Right renal pelvis (tissue), 4 donors: ENCODE measurements at places on chromosomes 1 and 21.

DNA sequence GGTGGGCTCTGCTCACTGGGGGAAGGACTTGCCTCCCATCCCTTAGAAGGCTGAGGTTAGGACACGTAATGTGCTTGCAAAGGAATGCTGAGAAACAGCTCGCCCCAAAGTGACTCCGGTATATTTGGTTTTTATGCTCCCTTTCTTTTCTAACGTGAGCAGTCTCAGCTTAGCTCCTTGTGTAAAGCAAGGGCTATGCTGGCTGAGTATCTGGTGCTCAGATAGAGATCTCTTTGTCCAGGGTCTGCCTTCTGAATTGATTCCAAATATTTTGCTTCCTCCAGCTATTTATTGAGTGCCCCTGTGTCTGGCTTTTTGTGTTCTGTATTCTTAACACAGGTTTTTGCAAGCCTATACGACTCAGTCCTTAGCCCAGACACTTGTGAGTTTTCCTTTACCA is 94.5 kb upstream of the ARTN start:
- DNase-seq: no peak

DNA sequence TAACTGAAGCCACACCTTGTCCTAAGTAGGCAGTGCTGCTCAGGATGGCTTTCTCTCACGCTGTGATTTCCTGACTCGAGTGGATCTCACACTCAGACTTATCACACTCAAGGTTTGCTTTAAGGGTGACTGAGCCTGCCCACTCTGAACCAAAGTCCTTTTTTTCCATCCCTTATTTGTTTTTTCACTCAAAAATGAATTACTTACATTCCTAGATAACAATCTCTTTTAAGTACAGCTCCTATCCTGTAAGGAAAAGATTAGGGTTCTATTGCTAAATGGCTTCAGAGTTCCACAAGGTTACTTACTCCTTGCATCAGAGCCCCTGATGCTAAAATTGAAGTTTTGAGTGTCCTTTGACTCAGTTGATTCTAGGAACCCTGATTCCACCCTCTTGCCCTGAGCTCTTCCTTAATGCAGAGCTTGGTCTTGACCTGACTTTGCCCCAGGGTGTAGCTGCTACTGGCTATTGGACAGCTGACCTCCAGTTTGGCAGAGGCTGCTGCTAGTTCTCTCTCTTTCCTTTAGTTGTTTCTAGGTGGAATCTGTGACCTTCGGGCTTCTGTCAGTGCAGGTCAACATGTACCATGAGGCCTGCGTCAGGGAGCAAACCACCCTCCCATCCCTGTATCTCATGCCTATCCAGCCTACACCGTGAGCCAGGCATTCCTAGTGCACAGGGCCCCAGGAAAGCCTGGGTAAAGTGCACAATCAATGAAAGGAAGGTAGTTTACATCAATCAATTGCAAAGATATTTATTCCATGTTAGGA is 80.1 kb upstream of the CD55 start:
- DNase-seq: no peak

DNA sequence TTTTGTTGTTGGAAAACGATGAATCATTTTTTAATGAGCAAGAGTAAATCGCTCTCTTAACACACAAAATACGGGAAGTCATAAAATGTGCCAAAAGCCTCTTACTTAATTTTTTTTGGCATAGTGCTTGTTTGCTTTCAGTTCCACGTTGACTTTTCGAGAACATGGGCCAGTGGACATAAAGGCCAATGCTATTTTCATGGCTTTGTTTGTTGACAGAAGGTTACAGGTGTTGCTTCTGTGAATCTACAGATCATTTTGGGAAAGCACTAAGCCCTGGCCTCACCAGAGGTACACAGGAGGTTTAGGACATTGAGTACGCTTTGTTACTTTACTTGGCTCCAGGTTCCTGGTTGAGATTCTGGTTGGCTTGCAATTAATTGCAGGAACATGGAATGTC is 199.4 kb upstream of the HMCN1 start:
- no peak for DNase-seq

DNA sequence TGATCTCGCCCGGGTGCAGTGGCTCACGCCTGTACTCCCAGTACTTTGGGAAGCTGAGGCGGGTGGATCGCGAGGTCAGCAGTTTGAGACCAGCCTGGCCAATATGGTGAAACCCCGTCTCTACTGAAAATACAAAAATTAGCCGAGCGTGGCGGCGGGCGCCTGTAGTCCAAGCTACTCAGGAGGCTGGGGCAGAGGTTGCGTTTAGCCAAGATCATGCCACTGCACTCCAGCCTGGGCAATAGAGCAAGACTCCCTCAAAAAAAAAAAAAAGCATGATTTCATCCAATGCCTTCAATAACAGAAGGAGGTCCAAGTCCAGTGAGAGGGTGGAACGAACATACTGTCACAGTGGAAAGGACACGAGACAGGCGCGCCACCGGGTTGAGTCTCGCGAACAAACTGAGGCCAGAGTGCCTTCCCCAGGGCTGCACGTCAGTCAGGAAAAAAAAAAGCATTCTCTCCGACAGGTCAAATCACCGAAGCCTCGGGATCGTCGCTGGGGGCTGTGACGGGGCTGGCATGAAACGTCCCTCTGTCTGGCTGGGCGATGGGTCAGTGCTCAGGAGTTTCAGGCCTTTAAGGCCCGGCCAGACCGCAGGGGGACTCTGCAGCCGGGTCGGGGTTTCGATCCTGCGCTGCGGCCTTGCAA is 8.4 kb upstream of the CROCC start:
- DNase-seq: no peak

- DNase-seq: no peak
These were observed 1.3 kb upstream of the TRABD2B start for GRCh38 chr1:47998396-47998990.

DNA sequence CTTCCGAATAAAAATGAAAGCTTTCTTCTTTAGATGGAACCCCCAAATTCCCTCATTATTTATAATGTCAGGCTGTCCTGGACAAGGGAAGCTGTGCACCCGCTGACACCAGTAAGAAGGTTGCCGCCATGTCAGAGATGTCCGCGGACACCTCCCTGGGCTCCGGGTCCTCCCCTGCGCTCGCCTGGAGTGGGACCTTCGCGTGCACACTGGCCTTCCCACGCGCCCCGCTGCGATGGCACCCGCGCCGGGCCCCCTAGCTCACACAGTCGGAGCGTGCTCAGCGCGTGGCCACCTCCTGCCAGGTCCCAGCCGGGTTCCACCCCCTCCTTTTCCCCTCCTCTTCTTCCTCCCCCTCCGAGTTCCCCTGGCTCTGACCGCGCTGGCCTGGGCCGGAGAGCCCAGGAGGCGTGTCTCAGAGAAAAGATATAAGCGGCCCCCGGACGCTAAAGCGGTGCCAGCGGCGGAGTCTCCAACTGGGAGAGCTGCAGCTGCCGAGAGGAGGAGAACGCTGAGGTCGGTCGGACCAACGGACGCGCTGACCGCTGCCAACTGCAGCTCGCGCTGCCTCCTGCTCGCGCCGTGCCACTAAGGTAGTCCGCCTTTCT is at the start of gene G0S2:
TSS of gene G0S2 (plus strand) at position 456 of the 608 bp plus-strand sequence. CDS start 273 bp downstream, outside the sequence.
- DNase-seq: peak; percentile 20

DNA sequence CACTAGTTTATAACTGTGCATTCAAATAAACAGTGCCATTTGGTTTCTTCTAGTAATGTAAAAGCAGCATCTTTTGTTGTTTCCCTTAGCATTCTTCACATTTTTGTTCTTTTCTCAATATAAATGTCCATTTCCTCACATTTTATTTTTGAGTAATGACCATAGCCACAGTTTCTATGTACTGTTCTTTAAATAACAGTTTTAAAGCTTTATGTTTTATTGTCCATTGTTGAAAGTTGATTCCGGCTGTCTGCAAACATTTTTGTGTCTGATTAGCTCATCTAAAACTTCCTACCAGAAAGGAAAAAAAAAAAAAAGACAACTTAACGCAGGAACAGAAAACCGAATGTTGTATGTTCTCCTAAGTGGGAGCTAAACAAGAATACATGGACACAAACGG is 139.7 kb downstream of the MAGI3 start:
- DNase-seq: no peak

DNA sequence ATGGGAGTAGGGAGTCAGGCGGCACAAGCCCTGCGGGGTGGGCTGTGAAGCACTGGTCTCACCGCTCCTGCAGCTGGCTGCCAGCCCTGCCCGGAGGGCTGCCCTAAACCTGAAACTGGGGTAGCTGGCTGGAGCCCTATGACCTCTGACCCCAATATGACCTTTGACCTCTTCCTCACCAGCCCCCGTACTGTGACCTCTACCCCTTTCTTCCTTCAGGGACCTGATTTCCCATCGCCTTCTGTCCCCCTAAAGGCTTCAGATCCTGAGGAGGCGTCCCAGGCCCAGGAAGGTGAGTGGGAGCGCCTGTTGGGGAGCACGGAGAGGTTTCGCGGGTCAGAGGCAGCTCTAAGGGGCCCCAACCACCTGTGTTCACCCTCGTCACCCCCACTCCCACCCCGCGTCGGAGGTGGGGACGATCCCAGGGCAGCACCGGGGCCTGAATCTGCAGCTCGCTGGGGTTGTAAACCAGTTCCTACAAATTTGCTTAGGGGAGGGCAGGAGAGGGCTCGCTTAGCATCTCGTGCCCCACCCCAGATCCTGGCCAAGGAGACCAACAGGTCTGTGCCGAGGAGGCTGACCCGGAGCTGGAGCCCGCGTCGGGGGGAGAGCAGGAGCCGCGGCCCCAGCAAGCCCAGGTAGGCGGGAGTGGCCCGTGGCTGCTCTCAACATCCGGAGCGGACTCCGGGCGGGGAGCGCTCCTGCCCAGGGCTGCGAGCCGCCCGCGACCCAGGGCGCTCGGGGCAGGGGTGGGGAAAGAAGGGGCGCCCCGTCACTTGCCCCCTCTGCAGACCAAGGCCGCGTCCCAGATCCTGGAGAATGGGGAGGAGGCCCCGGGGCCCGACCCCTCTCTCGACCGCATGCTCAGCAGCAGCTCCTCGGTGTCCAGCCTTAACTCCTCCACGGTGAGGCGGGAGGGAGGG is 7.3 kb downstream of the SYTL1 start:
- no peak for DNase-seq

DNA sequence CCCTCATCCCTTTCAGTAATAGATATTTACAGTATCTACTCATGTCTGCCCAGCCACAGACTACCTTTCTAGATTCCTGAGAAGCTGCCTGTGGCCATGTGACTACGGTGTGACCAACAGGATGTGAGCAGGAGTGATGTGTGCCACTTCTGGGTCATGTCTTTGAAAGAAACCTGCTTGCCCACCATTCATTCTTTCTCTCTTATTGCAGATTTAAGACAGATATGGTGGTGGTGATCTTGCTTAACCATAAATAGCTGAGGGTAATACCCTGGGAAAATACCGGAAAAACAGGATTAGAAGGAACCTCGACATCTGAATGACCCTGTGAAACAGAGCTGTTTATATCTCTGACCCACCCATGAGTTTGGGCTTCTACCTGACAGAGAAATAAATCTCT is 41.6 kb upstream of the GUCA2A start:
- no peak for DNase-seq

GRCh38 chr1:119220991-119221390 is 80.5 kb upstream of the WARS2 start:
- DNase-seq: no peak

GRCh38 chr1:225688345-225688744 is 35.4 kb upstream of the ENAH start:
- no peak for DNase-seq

DNA sequence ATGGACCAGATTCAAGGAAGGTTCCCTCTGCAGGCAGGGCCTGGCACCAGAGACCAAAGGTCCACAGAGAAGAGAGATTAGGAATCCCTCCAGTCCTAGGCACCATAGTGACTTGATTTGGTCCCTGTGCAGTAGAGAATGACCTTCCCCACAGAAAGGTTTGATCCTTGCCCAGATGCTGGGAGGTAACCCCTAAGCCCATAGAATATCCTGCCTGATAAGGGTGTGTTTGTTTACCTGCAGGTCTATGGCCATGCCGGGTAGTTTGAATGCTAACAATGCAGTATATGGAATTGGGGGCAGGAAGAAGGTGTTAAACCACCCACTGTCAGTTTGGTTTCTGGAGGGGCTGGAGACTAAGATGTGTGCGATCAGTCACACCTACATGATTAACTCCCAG is 57.1 kb upstream of the NFASC start:
- no peak for DNase-seq

DNA sequence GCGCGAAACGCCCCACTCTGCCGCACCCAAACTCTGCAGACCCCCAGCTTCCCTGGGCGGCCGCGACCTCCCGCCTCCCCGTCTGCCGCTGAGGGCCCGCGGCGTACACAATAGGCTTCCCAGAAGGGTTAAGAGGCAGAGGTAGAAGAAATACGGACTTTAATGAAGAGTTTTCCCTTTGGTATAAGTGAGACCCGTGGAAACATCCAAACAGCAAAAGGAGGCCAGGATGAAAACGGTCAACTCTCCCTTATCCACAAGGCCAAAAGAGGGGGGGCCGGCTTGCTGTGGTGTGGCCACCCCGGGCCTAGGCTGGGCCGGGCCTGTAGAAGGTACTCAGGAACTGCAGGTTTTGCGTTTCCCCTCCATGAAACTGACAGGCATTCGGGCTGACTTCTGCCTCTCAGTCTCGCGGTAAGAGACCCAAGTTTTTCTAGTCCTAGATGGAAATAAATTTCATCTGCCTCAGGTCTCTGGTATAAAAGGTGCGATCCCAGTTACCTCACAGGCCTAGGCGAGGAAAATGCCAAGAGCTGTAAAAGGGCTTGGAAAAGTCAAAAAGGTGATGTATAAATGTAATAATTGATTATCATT is 671 bp upstream of the PYGO2 start:
- DNase-seq: no peak

DNA sequence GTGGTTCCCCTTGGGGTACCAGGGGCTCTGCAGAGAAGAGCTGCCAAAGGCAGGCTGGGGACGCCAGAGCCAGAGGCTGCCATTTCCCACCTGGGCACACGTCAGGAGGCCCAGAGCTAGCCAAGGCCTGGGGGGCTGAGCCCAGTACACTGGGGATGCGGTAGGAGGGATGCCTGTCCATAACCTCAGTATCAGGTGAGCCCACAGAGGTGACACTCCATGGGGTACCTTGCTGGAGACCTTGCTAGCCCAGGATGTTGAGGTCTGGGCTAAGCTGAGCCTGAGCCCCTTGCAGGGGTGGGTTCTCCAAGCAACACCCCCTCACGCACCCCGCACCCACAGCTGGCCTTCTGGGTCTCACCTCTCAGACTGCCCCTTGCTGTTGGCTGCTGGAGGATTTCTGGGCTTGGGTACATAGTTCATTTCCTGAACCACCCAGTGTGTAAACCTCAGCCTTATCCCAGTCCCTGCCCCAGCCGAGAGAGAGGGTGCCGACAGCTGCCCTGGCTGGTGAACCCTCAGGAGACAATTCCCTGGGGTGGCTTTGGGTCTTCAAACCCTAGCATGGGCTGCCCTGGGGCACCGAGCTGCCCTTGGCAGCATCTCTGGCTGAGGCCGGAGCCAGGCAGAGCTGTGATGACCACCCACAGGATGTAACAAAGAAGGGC is 92.5 kb upstream of the VAMP3 start:
- DNase-seq: no peak

GRCh38 chr1:21164266-21164665 is 12.4 kb downstream of the EIF4G3 start:
- DNase-seq: no peak

- DNase-seq: no peak
These were observed 60.0 kb upstream of the HMCN1 start for GRCh38 chr1:185674201-185674600.
